ENCODE measurements at places on chromosomes 6 and 20.

DNA sequence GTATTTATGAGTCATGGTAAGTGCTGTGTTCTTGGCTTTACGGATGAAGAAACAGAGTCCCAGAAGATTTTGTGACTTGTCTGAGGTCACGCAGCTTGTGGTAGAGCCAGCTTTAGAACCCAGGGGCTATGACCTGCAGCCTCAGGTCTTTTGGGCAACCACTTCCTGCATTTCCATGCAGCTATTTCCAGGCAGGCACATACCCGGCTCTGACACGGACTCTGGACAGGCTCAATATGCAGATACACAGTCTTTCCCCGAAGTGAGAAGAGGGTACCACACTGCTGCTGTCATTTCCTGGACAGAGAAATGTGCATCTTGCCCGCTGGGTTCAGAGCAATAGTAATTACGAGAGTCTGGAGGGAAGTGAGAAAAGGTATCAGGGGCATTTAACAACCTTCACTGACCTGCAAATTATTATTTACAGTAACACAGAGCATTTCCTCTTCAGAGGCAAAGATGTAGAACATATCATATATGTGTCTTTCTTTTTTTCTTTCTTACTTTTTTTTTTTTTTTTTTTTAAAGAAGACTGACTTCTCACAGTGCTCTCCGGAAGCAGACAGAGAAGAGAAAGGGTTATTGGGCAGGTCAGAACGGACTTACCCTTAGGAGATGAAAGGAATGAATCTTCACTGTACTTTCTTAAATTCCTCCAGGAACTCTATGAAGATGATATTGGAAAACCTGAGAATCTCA is 185.1 kb downstream of the CLIC5 start:
- peak; percentile 12 for DNase-seq

DNA sequence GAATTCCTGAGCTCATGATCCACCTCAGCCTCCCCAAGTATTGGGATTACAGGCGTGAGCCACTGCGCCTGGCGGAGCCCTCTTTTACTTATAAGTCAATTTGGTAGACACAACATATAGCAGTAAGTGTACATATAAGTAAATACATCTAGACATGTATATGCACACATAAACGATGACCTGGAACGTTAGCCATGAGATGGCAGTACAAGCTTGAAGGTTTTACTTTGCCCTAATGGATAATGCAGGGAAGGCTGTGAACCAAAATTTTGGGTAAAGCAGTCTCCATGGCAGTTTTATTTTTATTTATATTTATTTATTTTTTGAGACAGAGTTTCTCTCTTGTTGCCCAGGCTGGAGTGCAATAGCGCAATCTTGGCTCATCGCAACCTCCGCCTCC is 2.4 kb upstream of the GNMT start:
- DNase-seq = no peak

DNA sequence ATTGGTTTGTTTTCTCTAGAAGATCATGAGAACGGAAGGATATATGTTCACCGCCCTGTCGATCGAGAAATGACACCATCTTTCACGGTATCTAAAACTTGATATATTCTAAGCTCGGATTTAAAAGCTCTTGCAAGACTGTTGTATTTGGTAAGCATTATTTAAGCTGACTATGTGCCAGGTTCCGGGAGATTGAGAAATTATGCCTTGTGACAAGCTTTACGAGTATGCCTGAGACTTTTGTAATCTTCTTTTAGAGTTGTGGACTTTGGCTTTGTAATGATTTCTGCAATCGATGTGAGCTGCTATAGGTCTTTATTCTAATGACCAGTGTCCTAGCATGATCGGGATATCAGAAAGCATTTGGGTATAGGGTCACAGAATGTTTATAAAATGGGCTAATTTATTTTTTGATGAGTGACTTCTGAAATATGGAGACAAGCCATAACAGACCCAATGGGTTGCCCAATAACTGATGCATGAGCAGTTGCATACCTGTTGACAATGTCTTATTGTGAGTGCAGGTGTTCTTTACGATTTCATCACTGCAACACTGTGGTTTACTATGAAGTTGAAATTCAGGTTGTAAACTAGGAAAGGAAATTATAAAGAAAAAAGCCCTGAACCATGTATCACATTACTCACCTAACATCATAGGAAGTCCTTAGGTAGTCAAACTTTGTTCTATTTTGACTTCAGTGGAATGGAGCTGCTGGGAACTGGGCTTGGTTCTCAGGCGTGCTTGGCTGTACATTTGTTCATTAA is 14.0 kb downstream of the CDH26 start:
- DNase-seq = no peak

DNA sequence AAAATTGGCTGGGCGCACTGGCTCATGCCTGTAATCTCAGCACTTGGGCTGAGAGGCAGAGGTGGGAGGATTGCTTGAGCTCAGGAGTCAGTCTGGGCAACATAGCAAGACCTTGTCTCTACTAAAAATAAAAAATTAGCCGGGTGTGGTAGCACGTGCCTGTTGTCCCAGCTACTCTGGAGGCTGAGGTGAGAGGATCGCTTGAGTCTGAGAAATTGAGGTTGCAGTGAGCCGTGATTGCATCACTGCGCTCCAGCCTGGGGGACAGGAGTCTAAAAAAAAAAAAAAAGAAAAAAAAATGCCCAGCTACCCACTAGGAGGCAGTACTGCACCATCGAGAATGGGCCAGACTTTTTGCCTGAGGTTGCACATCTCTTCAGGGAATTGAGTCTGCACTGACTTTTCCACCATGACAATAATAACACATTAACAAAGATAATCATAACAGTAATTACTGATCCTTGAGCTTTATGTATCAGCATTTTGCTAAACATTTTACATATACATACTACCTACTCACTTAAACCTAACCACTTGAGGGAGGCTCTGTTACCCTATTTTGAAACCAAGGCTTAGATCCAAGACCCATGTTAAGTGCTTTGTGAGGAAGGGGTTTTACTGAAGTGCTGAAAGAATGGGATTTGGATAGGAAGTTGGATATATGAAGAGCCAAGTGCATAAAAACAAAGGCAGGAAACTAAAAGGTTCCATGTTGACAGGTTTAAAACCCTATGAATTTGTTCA is 21.0 kb downstream of the SRSF3 start:
- no peak for DNase-seq

DNA sequence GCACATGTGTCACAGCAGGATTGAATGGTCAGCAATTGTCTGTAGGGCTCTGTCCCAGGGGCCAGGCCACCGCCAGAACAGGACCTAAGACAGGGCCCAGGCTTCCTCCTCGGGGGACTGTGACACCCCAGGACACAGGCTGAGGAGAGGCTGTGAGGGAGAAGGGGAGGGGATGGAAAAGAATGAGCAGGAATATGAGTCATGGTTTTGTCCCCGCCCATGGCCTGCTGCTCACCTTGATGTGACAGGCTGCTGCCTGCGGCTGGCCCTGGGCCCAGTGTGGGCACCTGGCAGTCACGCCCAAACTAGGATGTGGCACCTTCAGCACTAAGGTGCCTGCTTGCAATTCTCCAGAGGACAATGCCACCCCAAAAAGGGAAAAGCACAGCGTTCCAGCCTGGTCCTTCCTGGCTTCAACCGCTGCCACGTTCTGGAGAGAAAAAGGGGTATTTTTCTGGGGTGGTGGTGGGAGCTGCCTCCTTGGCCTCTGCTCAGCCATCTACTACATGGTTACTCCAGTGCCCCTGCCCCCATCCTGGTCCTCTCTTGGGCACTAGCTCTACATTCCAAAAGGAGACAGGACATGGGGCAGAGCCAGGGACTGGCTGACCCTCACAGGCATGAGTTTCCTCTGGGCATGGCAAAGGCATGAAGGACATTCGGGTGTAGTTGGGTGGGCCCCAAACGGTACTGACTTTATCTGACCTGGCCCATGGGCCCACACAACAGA is 93.4 kb downstream of the SLC22A23 start:
- no peak for DNase-seq

GRCh38 chr20:38275815-38276550 is 15.4 kb upstream of the KIAA1755 start:
- peak; percentile 89 for DNase-seq

DNA sequence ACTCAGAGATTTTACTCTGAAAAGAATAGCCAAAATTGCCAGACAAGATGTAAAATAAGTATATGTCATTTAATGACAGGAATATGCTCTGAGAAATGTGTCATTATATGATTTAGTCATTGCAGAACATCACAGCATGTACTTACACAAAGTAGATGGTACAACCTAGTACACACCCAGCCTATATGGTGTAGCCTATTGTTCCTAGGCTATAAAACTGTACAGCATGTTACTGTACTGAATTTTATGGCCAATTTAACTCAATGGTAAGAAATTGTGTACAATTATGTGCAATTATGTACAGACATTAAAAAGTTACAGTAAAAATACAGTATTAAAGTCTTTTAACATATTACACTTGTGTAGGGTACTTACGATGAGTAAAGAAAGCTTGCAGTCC is 311.9 kb upstream of the EPHA7 start:
- DNase-seq = no peak

DNA sequence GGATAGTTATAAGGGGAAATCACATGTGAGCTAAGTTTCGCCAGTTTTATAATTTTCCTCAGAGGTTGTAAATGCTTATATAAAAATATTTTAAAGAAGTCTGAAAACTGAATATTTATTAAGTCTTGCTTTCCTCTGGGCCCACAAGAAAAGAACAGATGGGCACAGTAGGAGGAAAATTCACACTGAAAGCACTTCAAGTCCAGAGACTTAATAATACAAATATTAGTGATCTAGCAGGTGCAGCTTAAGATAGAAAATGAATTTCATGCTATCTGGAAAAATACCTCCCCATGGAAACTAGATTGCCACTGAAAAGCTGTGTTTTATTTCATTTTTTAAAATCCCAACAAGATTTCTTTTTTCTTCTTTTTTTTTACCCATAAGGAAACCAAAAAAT is 47.2 kb downstream of the ORC3 start:
- no peak for DNase-seq

GRCh38 chr6:153616506-153616905 is 422.5 kb upstream of the OPRM1 start:
- DNase-seq = no peak

DNA sequence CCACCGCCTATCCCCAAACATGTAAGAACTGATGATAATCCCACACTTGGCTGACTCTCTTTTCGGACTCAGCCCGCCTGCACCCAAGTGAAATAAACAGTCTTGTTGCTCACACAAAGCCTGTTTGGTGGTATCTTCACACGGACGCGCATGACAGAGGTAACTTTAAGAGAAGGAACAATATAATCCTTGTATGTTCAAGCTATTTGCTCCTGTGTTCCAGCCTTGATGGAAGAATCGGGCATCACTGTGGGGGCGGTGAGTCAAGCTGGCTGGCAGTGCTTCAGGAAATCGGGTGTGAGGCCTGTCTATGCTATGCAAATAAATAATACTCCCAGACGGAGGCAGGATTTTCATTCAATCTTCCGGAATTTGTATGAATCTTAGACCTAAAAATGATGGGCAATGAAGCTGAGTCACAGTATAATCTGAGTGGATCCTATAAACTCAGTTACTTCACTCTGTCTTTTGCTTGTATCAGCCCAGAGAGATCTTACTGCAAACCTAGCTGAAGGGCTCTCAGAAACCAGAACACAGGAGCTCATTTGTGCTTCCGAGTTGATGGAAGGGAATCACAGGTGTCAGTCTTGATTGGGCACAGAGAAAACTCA is 45.2 kb upstream of the NT5E start:
- DNase-seq = peak; percentile 93

DNA sequence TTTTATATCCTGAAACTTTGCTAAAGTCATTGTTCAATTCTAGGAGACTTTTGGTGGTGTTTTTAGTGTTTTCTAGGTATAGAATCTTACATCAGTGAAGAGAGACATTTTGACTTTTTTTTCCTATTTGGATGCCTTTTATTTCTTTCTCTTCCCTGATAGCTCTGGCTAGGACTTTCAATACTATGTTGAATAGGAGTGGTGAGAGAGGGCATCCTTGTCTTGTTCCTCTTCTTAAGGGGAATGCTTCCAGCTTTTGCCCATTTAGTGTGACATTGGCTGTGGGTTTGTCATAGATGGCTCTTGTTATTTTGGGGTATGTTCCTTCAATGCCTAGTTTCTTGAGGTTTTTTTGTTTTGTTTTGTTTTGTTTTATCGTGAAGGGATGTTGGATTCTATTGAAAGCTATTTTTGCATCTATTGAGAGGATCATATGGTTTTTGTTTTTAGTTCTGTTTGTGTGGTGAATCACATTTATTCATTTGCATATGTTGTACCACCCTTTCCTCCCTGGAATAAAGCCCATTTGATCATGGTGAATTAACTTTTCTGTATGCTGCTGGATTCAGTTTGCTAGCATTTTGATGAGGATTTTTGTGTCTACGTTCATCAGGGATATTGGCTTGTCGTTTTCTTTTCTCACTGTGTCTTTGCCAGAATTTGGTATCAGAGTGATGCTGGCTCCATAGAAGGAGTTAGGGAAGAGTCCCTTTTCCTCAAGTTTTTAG is 540.1 kb upstream of the FLRT3 start:
- no peak for DNase-seq

DNA sequence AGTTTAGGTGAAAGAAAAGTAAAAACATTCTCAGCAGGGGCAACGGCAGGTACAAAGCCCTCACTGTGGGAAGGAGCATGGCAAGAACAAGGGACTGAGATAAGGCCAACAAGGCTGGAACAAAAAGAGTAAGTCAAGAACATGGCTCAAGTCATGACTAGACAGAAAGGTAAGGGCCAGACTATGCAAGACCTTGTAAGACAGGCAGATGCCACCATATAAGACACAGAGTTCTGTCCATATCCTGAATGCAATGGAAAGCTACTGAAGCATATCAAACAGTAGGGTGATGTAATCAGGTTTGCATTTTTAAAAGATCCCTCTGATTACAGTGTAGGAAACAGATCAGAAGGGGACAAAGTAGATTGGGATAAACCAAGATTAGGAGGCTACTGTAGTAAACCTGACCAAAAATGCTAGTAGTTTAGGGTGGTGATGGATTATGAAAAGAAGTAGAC is 5.5 kb downstream of the REV3L start:
- DNase-seq = no peak

- no peak for DNase-seq
Measured at GRCh38 chr6:78911218-78911940, 44.0 kb downstream of the IRAK1BP1 start.

- no peak for DNase-seq
Measured at GRCh38 chr6:105781915-105782314, 304.2 kb upstream of the PRDM1 start.

GRCh38 chr6:16998461-16998860 is 103.4 kb upstream of the STMND1 start:
- DNase-seq = no peak

GRCh38 chr6:107173779-107174178 is 58.5 kb upstream of the BEND3 start:
- peak; percentile 62 for DNase-seq

GRCh38 chr20:50297498-50298376 is 107.1 kb downstream of the CEBPB start:
- no peak for DNase-seq

DNA sequence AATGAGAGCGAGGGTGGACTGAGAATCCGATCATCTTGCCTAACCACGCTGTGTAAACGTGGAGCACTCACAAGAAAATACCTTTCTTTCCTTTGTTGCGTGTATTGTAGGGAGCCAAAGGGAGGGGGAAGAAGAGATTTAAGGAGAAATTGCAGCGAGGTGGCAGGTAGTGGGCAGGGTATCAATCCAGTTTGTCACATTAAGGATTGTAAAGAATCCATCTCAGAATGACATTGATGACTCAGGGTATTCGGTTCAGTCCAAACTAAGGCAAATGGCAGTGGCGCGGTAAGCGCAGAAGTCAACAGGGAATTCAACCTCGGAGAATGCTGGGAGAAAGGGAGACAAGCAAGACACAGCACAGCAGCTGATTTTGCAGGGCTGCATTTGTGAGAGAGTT is 146.2 kb downstream of the ID4 start:
- no peak for DNase-seq

- DNase-seq = no peak
Measured at GRCh38 chr6:42610416-42610815, 46.6 kb downstream of the UBR2 start.

All from astrocyte (in vitro differentiated cells and primary cell).